Stimulated activated CD8-positive, alpha-beta memory T cell treated with anti-CD3 and anti-CD28 coated beads, Interleukin-2, amount 100 ng/mL, for 1 hour (primary cell): ENCODE measurements at places on chromosomes 7 and 10.

DNA sequence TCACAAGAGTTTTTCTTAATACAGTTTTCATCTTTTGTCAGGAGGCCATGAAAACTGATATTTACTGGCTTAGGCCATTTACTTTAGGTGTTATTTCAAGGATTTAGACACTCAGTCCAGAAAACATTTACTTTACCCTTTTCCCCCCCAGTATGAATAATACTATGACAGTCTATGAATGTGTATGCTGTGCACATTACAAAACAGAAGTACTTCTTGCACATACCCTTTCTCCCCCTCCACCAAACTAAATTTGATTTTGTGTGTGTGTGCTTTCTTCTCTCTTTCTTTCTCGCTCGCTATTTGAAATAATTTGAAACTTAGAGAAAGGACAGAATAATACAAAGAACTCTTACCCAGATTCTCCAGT, 41.3 kb downstream of the RBM33 start:
- no peak for DNase-seq

GRCh38 chr10:53314876-53315275, 542.3 kb upstream of the MBL2 start:
- no peak for DNase-seq

GRCh38 chr10:13268841-13269240, 31.0 kb downstream of the PHYH start:
- DNase-seq = no peak

DNA sequence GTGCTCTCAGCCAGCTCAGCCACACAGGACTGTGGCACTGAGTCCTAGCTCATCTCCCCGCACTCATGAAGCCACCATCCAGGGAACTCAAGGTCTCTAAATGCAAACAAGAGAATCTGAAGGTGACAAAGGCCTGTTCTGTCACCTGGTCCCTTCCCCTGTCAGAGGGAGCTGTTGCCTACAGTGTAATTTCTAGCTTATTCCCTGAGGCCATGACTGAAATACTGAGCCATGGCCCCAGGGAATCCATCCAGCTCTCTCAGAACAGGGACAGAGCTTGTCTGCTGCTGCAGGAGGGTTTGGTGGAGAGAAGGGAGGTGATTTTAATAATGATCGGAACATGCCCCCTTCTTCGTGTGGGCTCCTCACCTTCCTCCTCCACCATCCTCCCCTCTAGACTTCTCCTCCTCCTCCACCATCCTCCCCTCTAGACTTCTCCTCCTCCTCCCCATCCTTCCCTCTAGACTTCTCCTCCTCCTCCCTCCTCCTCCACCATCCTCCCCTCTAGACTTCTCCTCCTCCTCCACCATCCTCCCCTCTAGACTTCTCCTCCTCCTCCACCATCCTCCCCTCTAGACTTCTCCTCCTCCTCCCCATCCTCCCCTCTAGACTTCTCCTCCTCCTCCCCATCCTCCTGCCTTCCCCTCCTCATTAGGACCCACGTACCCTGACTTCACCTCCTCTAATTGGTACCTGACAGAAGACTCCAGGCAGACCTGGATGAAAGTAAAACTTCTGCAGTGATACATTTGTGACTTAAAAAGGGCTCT, 338.0 kb upstream of the MKI67 start:
- DNase-seq = no peak

DNA sequence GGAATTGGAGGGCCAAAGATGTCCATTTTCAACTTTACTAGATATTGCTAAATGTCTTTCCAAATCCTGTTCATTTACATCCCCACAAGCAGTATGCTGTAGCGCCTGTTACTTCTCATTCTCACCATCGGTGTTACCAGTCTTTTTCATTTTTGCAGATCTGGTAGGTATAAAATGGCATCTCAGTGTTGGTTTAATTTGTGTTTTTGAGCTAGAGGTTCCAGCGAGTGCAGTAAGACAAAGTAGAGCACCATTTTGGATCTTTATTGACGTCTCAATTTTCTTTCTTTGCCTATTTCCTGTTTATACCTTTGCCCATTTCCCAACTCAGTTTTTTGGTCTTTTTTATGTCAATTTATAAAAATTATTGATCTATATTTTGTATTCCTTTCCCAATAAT, 55.6 kb downstream of the NRF1 start:
- DNase-seq = no peak

DNA sequence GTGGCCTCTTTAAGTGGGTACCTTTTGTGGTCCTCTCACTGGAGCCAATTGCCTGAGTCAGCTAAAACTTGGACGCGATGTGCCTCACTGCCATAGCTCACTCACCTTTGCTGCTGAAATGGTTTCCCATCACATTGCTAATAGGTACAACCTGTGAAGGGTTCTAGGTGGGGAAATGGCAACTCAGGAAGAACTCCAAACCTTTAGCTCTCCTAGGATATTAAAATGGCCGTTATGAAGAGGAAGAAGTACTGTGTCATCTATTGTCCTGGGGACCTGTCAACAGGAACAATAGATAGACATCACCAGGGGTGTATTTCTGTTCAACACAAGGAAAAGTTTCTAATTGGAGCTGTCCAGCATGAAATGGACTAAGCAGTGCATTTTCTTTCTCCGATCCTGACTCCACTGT, 1.2 kb upstream of the ZNF655 start:
- DNase-seq = no peak

DNA sequence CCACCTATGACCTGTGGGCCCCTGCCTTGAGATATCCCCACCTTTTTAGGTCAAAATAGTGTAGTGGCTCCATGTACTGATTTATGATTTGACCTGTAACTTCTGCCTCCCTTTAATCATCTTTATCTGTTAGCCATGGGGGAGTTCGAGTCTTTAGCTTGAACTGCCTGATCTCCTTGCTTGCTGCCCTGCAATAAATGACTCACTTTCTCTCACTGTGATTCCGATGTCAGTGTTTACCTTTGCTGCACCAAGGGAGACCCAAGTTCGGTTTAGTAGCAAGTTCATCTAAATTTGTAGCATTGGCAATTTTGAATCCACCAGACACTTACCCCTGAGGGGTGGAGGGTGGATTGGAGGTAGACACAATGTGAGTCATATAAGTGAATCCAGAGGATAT, 814.6 kb upstream of the AUTS2 start:
- no peak for DNase-seq

- no peak for DNase-seq
Measured at GRCh38 chr7:51444936-51445335, 128.3 kb upstream of the COBL start.
